ENCODE measurements at places on chromosomes 2 and 18.

DNA sequence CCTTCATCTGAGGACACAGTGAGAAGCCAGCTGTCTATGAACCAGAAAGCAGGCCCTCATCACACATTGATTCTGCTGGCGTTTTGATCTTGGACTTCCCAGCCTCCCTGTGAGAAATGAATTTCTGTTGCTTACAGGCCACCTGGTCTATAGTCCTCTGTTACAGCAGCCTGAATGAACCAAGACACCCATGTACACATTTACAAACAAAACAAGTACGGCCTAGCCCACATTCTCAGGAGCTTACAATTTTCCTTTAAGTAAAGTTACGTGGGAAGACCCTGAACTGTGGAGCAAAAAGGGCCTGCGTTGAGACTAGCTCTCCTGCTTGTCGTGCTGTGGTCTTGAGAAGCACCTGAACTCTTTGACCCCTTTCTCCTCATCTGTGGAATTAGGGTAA lies 12.0 kb upstream of the SLC20A1 start:
- no peak for DNase-seq

- peak; percentile 46 for DNase-seq
These were observed 3.2 kb downstream of the NRP2 start for GRCh38 chr2:205685314-205686055.

GRCh38 chr18:58314284-58314683 lies 270.3 kb downstream of the NEDD4L start:
- no peak for DNase-seq

GRCh38 chr2:148590612-148591011 lies 53.9 kb upstream of the EPC2 start:
- no peak for DNase-seq

GRCh38 chr2:180367815-180368214 lies 360.7 kb upstream of the CWC22 start:
- no peak for DNase-seq

- no peak for DNase-seq
These were observed 226.3 kb upstream of the SMAD7 start for GRCh38 chr18:49177071-49177470.

GRCh38 chr2:149472413-149472812 lies 115.2 kb downstream of the MMADHC start:
- DNase-seq, result no peak

DNA sequence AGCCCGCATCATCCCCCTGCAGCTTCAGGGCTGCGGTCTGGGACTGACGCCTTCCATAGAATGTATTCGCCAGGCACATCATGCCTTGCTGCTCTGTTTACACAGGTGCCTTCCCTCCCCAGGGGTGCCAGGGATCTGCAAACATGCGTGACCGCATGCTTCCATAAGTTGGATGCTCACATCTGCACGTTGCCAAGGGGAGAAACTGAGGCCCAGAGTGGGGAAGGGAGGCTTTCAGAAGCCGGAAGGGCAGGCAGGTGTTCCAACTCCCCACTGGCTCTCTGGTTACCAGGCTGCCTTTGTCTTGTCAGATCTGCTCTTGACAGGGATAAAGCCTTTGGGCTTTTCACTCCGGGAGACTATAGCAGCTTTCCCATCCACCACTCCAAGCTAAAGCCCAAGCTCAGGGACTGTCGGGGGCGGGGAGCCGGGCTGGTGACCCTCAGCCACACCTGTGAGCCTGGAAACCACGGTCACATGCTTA lies 125.8 kb upstream of the TNP1 start:
- no peak for DNase-seq

GRCh38 chr2:106561803-106562202 lies 74.6 kb downstream of the CD8B2 start:
- no peak for DNase-seq

DNA sequence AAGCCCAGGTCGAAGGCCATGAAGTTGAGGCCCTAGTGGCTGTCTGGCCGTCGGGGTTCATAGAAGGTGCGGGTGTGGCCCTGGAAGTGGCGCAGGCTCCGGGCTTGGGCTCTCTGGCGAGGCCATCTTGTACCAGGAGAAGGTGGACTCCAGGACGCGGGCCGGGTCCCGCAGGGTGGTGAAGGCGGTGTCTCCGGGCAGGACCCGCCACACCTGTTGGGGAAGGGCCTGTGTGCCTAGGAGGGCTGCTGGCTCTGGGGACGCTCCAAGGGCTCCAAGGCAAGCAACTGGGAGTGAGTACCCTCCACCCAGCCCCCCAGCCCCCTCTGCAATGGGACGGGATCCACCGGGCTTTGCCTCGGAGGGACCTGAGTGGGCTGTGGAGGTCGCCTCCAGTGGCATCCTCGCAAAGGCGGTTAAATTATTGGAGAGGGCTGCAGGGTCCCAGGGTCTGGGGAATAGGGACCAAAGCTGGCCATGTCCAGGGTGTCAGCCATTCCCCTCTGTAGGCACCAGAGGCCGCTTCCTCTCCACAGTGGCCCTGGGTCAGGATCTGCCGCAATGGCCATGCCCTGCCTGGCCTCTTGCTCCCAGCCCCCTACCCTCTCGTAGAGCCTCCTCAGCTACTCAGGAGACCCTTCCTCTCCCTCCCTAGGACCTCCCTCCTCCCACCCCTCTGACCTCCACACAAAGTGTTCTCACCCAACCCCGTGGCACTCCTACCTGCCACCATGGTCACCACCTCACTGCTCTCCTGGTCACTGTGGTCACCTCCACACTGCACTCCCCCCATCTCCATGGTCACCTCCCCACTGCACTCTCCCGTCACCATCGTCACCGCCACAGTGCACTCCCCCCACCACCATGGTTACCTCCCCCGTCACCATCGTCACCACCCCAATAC lies 10.3 kb downstream of the AQP12A start:
- DNase-seq, result no peak

GRCh38 chr2:8485736-8486135 lies 196.1 kb upstream of the ID2 start:
- no peak for DNase-seq
